ENCODE measurements at places on chromosomes 7 and 10.
A peak's percentile ranks its signal among the peaks of the same experiment; 100 is the strongest.

DNA sequence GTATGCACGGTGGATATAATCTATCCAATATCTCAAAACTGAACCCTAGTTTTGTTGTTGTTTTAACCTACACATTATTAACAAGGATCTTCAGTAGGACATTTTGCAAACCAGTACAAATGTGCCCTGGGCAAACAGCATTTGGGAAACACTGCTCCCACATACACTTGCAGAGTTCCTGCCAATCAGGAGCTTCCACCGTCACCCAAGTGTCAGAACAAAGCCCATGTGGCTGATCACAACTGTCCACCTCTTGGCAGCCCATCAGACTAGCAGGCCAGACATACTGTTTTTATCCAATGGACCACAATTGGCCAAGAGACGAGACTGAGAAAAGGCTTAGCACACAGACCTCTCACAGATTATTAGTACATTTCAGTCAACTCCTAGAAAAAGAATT, 200.4 kb downstream of the FAM107B start:
- DNase-seq, result no peak

GRCh38 chr7:120303105-120303504, 30.1 kb downstream of the KCND2 start:
- DNase-seq, result no peak

GRCh38 chr7:107236862-107237261, 68.1 kb downstream of the HBP1 start:
- DNase-seq, result no peak

GRCh38 chr10:38045129-38045528, 34.7 kb downstream of the ZNF33A start:
- no peak for DNase-seq

DNA sequence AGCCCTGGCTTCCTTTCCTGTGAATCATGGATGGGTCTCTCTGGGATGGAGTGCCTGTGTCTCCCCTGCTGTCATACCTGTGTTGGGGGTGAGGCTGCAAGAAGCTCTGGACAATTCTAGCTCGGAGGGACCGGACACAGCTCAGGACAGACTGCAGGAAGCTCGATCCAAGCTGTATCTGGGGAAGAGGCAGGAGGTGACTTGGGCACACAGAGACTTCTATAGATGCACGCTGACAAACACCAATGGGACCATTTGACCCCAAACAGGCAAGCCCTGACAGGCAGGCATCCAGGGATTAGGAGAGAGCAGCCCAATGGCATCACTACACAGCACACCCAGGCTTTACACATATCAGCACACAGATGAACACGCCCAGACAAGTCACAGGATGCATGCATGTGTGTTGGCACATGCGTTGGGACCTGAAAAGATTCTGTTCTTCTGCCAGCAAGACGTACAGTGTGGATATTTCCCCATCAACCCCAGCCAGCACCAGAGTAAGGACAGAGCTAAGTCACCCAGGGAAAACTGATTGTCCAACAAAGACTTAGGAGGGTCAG, 4.5 kb downstream of the LLCFC1 start:
- no peak for DNase-seq

DNA sequence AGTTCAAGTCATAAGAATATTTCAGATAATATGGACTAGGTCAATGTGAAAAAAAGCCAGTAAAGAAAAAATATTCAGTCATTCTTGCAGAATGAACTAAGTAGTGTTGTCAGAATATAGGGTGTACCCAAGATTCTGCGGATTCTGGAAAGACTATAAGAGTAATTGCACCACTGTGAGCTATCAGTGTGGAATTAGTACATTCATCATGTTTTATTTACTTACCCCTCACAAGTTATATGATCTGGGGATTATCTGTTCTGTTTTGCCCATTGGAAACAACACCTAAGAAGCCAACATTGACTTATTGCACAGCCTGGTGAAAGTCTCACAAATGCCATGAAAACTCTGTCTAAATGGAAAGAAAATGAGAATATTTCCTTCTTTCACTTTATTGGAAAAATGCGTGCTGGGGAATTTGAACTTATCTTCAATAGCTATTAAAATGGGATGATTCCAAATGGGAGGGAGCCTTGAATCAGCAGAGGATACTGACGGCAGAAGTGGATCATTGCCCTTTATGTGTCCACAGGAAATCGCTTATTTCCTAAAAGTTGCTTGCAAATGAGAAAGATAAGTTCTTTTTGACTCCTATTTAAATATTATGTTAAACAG, 563.3 kb upstream of the POM121L12 start:
- DNase-seq, result no peak

DNA sequence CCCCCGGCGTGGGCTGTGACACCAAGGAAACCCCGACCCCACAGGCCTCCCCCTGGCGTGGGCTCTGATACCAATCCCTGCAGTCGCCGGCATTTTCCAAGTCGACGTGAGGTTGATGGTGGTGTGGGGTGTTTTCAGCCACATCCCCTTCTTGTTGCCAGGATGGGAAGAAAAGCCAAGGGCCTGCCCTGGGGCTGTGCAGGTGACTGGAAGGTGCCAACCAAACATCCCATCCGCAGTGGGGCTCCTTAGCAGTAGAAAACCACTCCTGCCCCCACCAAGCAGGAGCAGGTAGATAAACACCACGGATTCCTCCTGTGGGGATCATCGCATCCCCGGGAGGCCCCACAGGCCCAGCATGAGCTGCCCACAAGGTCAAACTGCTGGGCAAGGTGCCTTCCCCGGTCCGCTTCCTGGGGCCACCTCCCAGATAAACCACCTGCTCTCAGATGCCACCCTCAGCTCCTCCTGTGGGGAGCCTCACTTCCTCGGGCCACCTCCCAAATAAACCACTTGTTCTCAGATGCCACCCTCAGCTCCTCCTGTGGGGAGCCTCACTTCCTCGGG, 88.5 kb upstream of the DIP2C start:
- DNase-seq, result no peak

- peak; percentile 74 for DNase-seq
Observed at GRCh38 chr7:17009007-17009719, 127.4 kb upstream of the AGR3 start.

DNA sequence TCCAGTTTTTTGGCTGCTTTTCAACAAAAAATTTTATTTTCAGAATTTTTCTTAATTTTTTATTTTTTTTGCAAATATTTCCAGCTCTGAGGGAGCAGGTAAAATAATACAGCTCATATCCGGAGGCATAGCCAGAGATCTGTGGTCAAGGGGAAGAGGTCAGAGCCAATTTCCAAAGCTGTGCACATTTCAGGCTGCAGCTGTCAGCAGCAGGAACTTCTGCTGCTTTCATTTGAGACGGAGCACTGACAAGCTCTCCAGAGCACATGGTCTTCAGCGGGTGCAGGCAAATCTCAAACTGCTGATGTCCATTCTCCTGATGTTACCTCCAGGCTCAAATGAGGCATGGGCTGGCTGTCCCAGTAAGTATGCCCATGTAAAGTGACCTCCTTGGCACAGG, 31.1 kb downstream of the SLC26A4 start:
- no peak for DNase-seq

DNA sequence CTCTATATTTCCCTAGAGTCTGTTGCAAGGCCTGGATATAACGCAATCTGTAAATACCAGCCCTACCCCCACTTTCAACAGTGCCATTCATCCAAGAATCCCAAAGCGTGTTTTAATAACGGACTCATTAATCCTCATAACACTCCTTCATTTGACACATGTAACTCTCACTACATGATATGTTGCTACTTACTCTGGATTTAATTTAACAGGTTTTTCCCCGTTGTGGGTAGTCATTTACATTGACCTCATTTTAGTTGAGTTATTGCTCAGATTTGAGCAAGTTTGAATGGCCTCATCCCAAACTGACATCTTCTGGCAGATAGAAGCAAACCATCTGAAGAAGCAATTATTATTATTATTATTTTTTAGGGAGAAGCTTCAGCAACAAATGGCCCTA, 125.4 kb upstream of the NPVF start:
- no peak for DNase-seq

GRCh38 chr7:157611341-157611740, 274.5 kb downstream of the DNAJB6 start:
- DNase-seq, result no peak

GRCh38 chr10:11161910-11162309, 144.2 kb downstream of the CELF2 start:
- DNase-seq, result no peak

- DNase-seq, result no peak
Observed at GRCh38 chr7:148398844-148399365, 191.7 kb upstream of the C7orf33 start.

GRCh38 chr7:100016215-100016901, 962 bp downstream of the ZKSCAN1 start:
- no peak for DNase-seq

- DNase-seq, result peak; percentile 81
Observed at GRCh38 chr7:121605317-121605680, 209.2 kb upstream of the FAM3C start.

- DNase-seq, result no peak
Observed at GRCh38 chr7:119908948-119909347, 364.0 kb upstream of the KCND2 start.

- no peak for DNase-seq
Observed at GRCh38 chr10:108808228-108808627, 1115.1 kb downstream of the XPNPEP1 start.

DNA sequence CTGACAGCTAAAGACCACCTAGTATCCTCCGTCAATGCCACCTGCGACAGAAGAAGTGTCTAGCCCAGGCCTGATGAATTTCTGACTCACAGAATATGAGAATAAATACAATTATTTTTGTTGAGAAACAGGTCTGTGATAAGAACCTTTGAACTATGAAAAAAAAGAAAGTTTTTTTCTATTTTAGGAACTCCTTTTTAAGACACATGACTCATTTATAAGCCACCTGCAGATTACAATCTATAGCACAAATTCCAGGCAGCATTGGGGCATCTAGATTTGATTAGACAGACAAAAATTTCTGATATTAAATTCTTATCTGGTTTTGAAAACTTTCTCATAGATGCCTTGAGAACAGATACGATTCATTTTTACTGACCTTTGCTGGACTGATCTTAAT, 256.7 kb upstream of the LYZL1 start:
- no peak for DNase-seq

- no peak for DNase-seq
Observed at GRCh38 chr10:98260752-98261151, 7.2 kb downstream of the LOXL4 start.
